ENCODE measurements at places on chromosomes 3 and 15. TPM values are rescaled to one million over a fixed set of nuclear protein-coding genes. Genes with fewer than 3 reads are reported as not detected.

DNA sequence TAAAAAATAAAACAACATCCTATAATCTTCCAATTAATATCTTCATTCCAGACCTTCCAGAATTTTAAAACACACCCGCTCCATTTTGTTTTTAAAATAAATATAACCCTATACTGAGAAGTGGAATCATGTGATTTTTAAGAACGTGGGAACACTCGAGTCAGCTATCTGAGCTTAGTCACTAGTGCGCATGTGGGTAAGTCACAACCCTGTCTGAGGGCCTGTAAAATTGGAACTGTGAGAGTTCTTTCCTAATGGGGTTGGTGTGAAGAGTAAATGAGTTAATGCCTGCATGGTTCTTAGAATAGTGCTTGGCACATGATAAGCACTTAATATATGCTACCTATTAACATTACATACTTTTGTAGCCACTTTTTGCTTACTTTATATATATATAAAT is 19.9 kb upstream of the POLR2M start:
- DNase-seq, result no peak

DNA sequence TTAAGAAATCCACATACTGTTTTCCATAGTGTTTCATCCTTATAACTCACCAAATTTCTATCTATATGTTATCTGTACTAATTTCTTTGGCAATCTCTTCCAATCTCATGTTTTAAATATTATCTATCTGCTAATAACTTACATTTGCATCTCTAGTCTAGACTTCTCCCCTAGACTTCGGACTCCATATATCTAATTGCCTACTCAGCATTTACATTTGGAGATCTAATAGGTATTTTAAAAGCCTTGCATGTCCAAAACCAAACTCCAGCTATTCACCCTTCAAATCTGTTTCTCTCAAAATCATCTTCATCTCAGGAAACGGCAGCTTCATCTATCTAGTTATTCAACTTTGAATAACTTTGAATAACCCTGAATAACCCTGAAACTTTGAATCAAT is 35.3 kb downstream of the ZNF385D start:
- no peak for DNase-seq

GRCh38 chr3:59641169-59641899 is 591.5 kb upstream of the CFAP20DC start:
- DNase-seq, result peak; percentile 78

POPDC2 gene
- total RNA-seq, result not detected

RTP4 gene
- 1.9 TPM for total RNA-seq

Data from GM23248 (cell line).